ENCODE measurements at places on chromosomes 6 and 20.

DNA sequence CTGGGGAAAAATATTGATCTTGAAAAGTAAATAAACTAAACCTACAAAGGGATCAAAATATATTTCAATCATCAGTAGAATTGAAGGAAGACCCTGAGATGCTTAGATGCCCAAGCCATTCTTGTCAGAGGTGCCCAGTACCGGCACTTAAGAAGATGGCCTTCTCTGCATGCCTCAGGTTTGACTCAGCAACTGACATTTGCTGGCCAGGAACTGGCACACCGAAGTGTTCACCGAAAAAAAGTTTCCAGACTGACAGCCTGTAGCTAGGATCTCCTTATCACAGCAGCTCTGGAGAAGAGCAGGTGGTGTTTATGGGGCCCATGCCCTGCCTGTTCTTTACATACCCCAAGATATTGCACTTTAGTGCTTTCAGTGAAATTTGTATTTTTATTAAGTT lies 203.2 kb downstream of the MOXD1 start:
- DNase-seq: no peak

GRCh38 chr6:31966997-31967925 lies 4.7 kb downstream of the DXO start:
- DNase-seq: no peak

DNA sequence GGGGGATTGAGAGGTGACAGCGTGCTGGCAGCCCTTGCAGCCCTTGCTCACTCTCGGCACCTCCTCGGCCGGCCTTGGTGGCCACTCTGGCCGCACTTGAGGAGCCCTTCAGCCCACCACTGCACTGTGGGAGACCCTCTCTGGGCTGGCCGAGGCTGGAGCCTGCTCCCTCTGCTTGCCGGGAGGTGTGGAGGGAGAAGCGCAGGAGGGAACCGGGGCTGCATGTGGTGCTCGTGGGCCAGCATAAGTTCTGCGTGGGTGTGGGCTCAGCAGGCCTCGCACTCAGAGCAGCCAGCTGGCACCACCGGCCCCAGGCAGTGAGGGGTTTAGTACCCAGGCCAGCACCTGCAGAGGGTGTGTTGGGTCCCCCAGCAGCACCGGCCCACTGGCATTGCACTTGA lies 912.2 kb upstream of the ADGRB3 start:
- DNase-seq: no peak

DNA sequence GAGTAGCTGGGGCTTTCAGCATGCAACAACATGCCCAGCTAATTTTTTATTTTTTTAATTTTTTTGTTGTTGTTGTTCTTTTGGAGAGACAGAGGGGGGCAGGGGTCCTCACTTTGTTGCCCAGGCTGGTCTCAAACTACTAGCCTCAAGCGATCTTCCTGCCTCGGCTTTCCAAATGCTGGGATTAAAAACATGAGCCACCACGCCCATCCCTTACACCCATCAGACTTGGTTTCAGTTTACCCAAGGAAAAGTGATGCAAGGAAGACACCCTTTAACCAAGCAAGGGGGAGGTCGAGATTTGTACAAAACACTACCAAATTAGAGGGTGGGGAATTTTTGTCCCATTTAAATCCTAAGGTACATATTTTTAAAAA lies 210.1 kb downstream of the ARHGAP18 start:
- no peak for DNase-seq

DNA sequence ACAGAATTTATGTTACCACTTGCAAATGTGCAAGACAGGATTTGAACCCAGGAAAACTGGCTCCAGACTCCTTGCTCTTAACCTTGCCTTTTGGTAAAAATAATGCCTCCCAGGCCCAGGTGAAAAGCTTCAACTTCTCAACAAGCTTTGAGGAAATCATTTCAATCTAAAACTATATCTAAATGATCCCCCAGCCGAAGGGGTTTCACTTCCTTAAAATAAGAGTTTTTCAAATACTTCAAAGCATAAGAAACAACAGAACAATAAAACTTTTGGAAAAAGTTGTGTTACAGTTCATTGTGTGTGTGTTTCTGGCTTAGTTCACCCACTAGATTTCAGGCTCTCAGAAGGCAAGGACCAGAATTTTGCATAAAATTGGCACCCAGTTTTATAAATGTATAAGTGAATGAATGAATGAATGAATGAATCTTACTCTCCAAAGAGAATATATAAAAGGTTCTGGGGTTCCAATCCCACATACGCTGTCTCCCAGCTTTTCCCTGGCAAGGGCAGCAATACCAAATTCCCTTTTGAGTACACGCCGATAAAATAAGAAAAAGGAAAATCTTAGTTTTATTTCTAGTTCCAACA lies 5.4 kb downstream of the OR2H2 start:
- no peak for DNase-seq

GRCh38 chr6:150866991-150867501 lies 1.5 kb downstream of the MTHFD1L start:
- DNase-seq: no peak

- no peak for DNase-seq
These were observed 122.3 kb downstream of the JARID2 start for GRCh38 chr6:15368186-15368585.

- no peak for DNase-seq
These were observed 160.3 kb upstream of the ATXN1 start for GRCh38 chr6:16921399-16922110.

DNA sequence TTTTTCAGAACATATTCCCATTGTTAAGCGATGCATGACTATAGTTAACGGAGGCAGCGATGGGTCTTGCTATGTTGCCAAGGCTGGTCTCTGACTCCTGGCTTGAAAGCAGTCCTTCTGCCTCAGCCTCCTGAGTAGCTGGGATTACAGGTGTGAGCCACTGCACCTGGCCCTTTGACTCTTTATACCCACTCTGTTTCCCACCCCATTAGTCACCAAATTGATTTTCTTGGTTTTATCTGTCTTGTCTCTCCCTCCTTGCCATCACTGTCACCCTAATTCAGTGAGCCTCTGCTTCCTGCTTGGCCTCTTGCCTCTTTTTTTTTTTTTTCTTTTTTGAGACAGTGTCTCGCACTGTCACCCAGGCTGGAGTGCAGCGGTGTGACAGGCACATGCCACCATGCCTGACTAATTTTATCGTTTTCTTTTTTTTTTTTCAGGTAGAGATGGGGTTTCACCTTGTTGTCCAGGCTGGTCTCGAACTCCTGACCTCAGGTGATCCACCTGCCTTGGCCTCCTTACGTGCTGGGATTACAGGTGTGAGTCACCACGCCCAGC lies 31.3 kb downstream of the ZFAND3 start:
- no peak for DNase-seq
